Activated CD4-positive, alpha-beta T cell treated with anti-CD3 and anti-CD28 coated beads, Interleukin-2, amount 10 ng/mL, durations not matched to agents 24 days and 14 days (primary cell): ENCODE measurements at places on chromosomes 6 and 20.

GRCh38 chr6:111872401-111873177 lies 663 bp downstream of the FYN start:
- peak; percentile 84 for DNase-seq

DNA sequence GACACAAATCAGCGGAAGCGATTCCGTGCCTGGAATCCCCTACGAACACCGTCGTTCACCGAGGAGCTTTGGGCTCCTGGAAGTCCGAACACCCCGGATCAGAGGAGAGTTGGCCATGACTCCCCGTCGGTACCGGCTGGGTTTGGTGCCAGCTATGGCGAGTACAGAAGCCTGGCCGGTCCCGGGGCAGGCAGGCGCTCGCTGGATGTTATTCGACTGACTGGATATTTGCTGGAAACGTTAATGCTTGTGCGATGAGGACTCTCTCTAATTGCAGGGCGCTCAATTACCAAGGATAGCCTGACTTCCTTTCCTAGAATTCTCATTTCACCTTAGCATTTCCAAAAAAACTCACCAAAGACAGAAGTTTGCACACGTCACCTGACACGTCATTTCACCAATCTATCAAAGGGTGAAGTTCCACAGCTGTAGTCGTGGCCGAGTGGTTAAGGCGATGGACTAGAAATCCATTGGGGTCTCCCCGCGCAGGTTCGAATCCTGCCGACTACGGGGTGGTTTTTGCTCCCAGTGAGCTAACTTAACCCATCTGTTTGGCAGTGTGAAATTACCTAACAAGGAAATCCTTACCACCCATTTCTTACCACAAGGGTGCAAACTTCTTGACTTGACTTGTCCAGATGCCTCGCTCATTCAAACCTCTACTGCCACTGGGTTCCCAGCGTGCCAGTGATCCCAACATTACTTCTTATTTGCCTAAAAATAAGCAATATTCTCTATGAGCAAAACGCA lies 22.7 kb upstream of the ZNF184 start:
- DNase-seq: peak; percentile 84

DNA sequence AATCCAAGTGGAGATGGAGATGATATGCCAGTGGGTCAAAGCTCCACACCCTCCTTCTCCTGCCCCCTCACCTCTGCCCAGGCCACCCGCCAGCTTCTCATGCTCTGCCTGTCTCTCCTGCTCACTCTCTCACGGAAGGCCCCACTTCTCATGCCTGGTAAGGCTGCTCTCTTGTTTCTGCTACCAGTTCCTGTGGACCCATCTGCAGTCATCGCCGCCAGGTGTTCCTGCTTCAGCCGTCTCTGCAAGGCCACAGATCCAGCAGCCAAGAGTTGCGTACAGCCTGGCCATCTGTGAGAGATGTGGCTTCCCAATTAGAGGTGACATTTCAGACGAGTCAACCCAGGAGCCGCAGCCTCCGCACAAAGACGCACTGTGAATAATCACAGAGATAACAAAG lies 40.8 kb upstream of the NXT1 start:
- no peak for DNase-seq

DNA sequence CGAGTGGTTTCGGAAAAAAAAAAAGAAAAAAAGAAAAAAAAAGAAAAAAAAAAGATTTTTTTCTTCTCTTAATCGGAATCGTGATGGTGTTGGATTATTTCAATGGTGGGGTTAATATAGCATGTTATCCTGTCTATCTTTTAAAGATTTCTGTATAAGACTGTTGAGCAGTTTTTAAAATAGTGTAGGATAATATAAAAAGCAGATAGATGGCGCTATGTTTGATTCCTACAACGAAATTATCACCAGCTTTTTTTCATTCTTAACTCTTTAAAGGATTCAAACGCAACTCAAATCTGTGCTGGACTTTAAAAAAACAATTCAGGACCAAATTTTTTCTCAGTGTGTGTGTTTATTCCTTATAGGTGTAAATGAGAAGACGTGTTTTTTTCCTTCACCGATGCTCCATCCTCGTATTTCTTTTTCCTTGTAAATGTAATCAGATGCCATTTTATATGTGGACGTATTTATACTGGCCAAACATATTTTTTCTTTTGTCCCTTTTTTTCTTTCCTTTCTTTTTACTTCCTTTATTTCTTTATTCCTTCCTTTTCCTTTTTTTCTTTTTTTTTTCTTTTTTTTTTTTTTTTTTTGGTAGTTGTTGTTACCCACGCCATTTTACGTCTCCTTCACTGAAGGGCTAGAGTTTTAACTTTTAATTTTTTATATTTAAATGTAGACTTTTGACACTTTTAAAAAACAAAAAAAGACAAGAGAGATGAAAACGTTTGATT lies 3.6 kb downstream of the SOX4 start:
- no peak for DNase-seq
